Stimulated activated CD4-positive, alpha-beta T cell treated with anti-CD3 and anti-CD28 coated beads, Interleukin-2, amount 100 ng/mL, for 4 hours (primary cell): ENCODE measurements at places on chromosomes 16 and 17.

- no peak for DNase-seq
Measured at GRCh38 chr16:81553814-81554675, 109.4 kb downstream of the CMIP start.

DNA sequence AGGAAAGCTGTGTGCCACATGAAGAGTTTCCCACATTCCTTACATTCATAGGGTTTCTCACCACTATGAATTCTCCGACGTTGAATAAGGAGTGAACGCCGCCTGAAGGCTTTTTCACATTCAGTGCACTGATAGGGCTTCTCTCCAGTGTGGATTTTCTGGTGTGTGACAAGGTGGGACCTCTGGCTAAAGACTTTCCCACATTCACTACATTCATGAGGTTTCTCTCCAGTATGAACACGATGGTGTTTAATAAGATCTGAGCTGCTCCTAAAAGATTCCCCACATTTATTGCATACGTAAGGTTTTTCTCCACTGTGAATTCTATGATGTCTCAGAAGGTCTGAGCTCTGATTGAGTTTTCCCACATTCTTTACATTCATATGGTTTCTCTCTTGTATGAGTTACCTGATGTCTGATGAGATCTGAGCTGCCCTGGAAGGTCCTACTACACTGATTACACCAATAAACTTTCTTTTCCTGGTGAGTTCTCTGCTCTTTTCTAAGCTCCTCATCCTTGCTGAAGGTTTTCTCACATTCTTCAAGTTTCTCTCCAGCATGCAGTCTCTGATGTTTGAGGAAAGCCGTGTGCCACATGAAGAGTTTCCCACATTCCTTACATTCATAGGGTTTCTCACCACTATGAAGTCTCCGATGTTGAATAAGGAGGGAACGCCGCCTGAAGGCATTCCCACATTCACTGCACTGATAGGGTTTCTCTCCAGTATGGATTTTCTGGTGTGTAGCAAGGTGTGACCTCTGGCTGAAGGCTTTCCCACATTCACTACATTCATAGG is 10.0 kb downstream of the ZNF594 start:
- no peak for DNase-seq

DNA sequence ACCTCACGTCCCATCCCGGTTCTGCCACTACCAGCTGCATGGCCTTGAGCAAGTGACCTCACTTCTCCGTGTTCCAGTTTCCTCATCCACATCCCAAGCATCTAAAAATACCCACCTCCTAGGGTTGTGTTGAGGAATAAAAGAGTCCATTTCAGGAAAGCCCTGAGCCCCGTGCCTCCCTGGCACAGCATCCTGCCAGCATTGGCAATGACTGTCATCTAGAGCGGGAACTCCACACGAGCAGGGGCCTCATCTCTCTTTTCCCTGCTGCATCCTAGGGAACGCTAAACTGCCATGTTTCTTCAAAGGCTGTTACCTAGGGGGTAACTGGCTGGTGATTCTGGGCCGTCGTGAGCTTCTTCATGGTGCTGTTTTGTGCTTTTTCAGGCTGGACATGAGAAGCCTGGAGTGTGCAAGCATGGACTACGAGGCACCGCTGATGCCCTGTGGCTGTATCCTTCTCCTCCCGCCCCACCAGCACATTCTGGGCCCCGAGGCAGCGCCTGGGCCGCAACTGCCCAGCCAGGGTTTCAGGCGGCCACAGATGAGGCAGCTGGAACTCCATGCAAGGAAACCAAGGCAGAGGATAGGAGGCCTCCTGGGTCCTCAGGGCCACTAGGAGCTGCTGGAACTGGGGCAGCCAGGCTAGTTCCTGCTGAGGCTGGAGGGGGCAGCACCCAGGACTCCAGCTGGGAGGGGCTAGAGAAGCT is 221.4 kb downstream of the KATNIP start:
- DNase-seq: no peak

DNA sequence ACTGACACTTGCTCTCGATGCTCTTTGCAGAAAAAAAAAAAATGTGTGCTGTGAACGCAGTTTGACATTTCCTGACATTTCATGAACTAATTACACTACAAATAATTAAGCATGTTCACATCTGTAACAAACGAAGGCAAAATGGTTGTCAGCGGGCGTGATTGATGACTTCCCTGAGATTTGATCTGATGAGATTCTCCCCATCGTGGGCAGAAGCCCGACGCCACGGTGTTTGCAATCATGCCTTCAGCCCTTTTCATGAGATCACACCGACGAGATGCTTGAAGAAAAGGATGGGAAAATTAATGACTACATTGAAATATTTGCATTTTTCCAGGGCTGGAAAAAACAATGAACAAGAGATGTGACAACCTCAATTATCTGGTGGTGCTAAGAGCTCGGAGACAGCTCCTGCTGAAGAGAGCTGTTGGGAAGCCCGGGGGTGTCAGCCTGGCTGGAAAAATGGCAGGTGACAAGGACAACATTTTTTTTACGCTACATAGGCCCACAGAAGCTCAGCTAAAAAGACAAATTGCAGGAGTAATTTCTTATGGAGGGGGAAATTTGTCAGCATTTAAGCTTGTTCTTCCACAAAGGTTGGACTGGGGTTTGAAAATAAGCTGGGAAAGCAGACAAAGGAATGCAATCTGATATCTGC is 259.4 kb upstream of the IRX3 start:
- DNase-seq: no peak

DNA sequence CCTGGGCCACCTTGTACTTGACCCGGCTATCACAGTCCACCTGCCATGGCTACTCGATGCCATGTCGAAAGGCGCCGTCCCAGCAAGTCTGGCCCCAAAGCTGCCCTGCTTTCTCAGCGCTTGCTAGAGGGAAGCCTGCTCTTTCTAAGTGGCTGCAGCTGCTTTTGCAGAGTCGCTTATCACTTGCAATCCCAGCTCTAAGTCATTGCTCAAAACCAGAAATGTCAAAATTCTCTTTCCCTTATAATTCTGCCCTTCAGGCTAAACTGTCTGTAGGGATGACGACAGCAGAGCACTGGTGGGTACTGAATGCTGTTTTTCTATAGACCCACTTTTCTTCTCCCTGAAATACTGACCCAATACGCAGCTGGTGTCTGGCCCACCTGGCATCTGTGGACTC is 184.2 kb downstream of the ENGASE start:
- DNase-seq: no peak
